ENCODE measurements at places on chromosomes 5 and 9.

- DNase-seq = no peak
Observed at GRCh38 chr5:169127431-169127830, 173.5 kb downstream of the SLIT3 start.

DNA sequence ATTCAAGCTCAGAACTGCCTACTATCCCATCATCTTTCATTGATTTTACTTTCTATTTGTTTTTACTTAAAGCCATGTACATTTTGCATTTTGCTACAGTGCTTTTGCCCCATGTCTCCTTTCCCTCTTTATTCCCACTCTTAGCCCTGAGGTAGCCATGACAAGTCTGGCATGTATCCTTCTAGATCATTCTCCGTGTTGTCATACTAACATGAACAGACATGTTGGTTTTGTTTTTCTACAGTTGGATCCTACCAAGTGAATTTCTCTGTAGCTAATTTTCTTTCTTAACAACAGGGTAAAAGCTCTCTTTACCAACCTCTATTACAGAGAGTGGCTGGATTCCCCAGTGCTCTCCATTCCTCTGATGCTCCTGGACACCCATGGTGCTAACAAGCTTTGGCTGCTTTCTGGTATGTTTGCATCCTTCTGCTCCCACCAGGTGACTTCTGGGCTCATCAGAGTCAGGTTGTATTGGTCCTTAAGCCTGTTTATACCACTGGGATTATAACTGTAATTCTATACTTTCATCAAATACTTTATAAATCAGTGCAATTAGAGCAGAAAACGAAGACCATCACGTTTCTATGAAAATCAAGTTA lies 38.8 kb upstream of the BOD1 start:
- DNase-seq = no peak

DNA sequence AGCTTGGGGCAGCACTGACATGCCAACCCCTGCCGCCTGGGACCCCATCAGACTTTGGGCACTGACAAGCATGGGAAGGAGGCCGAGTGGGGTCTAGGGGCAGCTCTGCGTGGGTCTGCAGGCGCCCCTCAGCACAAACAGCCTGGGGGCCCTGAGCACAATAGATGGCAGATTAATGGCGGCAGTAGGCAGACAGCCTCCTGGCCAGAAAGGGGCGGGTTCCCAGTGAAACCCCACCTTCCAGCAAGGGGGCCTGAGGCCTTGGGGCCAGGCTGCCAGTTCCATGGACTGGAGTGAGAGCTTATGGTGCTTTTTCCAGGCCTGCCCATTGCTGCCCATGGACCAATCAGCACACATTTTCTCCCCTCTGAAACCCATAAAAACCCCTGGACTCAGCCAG lies 2031.2 kb downstream of the EFNA5 start:
- DNase-seq = no peak

DNA sequence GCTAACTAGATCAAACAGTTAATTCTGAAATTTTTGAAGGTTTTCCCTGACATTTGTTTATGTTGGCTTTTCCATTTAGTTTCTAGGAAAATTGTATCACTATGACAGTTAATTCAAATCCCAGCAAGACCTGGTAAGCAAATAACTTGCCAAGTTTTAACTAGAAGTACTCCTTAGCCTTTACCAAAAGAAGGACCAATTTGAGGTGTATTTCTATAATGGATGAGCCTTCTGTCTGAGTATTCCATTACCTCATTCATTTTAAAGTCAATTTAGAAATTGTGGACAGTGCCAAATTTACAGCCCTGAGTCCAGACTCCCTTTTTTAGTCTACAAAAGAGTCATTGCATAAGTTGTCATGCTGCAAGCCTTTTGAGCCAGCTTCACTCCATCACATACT lies 687.6 kb downstream of the CETN3 start:
- DNase-seq = no peak

DNA sequence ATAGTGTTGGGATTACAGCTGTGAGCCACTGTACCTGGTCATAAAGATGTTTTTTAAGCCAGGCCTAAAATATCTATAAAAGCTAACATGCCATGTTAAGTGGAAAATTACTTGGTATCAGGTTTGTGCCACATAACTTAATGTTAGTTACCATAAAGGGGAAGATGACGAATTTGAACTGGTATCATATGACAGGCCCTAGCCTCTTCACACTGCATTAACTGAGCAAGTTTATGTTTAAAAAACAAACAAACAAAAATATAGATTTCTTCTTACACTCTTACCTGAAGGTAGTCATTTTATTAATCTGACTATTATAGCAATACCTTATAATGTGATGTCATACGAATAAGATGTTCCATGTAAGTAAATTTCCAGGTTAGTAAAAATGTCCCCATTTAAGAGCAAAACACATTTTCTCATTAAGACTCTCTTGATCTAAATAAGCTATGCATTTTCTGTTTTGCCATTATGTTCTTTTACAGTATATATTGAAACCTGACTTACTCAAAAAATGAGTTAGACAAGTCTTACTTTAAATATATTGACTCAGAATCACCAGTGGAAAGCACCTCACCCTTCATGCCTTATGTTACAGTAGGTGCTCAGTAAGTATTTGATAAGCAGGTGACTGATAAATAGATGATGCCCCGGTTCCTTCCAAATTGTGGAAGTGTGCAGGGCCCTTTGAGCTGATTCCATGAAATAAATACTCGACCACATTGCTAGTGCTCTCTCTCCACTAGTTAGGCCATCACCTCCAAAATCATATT lies 125.4 kb downstream of the CDC42SE2 start:
- DNase-seq = no peak

DNA sequence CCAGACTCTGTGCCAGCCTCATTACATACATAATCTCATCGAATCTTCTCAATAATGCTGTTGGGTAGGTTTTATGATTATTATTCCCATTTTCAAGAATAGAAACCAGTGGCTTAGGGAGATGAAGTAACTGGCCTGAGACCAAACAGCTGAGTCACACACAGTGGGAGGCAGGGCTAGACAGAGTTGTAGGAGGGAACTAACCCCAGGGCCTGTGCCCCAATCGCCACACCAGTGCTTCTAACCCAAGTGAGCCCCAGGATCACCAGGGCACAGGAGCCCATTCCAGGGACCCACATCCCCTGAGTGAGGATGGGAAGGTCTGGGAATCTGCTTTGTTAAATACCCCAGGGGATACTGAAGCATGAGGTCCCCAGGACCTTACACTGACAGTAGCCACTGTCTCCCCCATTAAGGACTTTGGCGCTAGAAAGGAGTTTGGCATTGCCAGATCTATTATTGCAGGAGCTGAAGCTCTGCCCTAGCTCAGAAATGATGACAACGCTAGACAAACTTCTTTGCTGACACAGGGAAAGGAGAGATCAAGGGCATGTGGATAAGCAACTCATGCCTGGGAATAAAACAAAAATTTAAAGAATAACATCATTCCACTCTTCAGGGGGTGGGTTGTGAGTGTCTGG lies 63.8 kb upstream of the PPARGC1B start:
- DNase-seq = no peak

DNA sequence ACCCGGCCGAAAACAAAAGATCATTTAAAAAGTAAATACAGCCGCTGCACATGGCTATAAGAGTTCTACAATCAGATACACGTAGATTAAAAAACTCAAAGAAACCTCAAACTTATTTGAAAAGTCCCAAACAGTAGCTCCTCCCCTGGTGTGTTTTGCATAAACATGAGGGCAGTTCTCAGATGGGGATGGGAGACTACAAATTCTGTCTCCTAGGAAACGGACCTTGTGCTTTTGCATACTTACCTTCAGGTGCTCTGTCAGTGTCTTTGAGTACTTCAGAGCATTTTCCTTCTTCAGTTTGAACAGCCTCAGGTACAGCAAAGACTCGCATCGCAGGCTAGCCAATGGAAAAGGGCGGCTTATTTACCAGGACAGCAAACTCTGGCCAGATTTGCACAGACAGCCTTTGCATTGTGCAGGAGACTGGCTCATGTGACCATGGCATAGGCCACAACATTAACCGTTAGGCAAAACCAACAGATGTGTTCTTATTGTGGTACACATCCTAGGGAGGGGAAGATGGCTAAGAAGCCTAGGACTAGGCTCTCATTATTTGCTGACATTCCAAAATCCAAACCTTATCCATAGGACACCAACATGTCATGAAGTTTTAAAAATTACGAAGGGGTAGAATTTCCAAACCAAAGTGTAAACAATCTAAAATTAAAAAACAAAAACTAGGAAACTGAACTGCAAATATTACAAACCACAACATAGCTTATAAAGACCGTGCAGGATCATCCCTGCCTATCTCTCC lies 12.8 kb downstream of the LEAP2 start:
- no peak for DNase-seq

- DNase-seq = no peak
Observed at GRCh38 chr5:58116346-58116745, 343.5 kb downstream of the PLK2 start.
